ENCODE measurements at places on chromosomes 1 and 21.

DNA sequence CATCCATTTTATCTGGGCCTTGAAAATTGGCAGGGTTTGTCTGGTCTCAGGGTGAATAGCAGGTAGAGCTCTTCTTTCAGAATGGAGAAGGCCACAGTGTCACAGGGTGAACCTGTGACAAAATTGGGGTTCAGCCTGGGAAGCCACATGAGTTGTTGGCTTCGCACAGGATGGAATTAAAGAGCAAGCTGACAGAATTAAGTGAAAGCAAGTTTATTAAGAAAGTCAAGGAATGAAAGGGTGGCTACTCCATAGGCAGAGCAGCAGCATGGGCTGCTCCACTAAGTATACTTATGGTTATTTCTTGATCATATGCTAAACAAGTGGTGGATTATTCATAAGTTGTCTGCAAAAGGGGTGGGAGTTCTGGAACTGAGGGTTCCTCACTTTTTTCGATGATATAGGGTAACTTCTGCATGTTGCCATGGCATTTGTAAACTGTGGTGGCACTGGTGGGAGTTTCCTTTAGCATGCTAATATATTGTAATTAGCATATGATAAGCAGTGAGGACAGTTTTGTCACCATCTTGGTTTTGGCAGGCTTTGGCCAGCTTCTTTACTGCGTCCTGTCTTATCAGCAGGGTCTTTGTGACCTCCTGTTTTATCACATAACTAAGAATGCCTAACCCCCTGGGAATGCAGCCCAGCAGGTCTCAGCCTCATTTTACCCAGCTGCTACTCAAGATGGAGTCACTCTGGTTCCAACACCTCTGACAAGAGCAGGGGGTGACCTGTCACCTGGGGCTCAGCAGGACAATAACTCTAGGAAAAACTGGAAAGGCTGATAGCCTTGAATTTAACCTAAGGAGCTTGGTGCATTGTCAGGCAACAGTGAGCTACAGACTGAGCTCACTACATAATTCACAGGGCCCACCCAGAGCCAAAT lies 5.1 kb downstream of the IFNAR2 start:
- no peak for DNase-seq

DNA sequence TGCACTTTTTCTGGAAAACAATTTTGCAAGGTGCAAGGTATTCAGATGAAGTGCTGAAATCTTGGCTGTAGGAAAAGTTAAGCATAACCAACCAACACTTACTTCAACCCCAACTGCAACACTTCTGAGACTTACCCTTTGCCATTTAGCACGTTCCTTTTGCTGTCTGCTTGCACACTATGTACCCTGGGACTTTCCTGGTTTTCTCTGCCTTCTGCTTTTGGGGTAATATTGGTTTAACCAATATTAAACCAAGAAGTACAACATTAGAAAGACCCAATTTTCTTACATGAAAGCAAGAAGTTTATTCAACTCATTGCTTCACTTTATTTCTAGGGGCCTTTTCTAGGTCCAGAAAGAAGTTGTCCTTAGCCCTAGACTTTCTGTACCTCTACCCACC lies 193.0 kb downstream of the HLX start:
- no peak for DNase-seq

GRCh38 chr1:40153073-40153770 lies 8.0 kb upstream of the RLF start:
- DNase-seq = no peak

DNA sequence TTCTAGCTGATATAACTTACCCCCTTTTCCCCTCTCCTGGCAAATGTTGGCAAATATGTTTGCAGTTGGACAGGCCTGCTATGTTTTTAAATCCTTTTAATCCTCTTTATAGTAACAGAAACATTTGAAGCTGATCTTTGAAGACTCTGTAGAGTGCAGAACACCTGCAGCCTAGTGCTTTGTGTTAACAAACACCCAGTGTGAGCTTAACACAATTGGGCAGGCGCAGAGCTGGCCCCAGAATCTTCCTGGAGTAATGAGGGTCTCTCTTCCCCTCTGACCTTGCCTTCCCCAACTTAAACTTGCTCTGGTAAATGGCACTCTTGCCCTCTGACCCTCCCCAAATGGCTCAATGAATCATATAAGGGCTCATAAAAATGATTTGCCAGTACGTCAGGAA lies 247.9 kb upstream of the LYPLAL1 start:
- no peak for DNase-seq

GRCh38 chr1:227120826-227121225 lies 180.7 kb downstream of the COQ8A start:
- no peak for DNase-seq

DNA sequence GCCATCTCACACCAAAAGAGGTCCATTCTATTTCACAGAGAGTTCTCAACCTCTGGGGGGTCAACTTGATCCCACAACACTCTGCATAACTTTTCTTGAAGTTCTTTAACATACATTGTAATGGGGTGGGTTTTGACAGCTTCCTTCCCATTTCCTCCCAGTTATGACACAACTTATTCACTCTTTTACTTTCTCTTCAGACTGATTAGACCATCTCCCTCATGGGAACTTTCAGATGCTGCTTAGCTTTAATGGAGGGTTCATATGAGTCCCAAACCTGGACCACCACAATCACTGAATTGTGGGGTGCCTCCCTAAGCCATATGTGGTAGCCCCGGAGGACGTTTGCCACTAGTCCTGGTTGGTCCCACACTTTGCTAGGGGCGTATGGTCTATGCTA lies 28.3 kb upstream of the KCNJ15 start:
- no peak for DNase-seq

DNA sequence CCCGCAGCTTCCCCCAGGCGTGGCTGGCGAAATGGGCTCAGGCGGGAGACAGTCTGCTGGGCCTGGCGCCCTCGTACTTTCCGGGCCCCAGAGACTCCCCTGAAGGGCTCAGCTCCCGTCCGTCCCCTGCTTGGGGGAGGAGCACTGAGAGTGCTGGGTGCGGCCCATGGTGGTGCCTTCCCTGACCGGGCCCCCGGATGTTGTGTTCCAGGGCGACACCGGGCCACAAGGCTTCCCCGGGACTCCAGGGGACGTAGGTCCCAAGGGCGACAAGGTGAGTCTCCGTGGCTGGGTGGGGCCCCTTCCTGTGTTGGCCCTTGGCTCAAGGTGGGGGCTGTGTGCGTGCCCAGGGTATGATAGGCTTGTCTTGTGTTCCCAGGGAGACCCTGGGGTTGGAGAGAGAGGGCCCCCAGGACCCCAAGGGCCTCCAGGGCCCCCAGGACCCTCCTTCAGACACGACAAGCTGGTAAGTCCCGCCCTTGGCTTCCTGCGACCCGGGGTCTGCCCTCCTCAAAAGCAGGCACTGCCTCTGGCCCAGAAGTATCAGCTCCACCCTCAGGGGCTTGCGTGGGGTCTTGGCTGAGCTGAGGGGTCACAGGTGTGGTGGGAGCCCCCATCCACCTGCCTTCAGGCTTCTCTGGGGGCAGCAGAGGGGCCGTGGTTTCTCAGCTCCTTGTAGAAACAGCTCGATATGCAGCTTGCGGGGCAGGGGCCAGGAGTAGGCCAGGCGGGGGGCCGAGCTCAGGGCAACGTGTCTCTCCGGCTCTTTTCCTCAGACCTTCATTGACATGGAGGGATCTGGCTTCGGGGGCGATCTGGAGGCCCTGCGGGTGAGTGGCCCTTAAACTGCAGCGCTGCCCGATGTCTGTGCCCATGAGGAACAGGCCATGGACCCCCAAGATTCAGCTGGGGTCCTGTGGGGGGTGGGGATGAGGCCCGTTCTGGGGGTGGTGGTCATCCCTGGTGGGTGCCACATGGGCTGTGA lies 62.3 kb downstream of the SLC19A1 start:
- DNase-seq = no peak

DNA sequence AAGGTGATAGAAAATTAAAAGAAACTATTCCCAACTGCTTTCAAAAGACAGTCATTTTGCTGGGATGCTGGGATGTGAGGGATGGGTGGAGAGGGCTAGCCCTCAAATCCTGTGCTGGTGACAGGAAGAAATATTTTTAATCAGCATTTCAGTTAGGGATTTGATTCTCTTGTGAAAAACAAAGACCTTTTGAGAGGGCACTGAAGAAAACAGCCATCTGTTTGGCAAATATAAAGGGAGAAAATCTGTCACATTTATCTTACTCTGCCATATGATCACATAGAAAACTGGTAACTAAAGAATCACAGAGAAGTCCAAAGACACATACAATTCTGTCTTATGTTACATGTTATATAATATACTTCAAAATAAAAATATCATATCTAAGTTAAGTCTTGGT lies 12.3 kb downstream of the STXBP3 start:
- DNase-seq = no peak

- no peak for DNase-seq
Observed at GRCh38 chr1:229642376-229642775, 16.3 kb downstream of the URB2 start.

- no peak for DNase-seq
Observed at GRCh38 chr1:41032147-41032546, 10.6 kb upstream of the SLFNL1 start.

- no peak for DNase-seq
Observed at GRCh38 chr1:9447215-9447960, 91.9 kb upstream of the SLC25A33 start.

- no peak for DNase-seq
Observed at GRCh38 chr1:117046781-117047180, 13.3 kb upstream of the TTF2 start.

- DNase-seq = no peak
Observed at GRCh38 chr1:98287626-98288025, 366.8 kb upstream of the DPYD start.

GRCh38 chr1:161233102-161233501 lies 4.9 kb downstream of the NR1I3 start:
- DNase-seq = no peak

DNA sequence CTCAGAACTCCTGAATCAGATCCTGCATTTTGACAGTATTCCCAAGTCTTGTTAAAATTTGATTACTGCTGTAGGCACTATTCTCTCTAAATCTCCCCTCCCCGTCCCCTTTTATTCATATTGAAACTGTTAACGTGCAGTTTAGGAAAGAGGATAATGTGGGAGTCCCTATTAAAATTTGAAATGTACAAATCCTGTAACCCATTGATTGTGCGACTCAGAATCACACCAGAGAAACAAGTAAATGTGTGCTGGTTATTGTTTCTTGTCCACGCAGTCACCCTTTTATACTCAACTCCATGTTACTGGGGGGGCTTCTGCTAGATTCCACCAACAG lies 584 bp upstream of the LTN1 start:
- DNase-seq = no peak

GRCh38 chr21:41600116-41600515 lies 92.2 kb upstream of the TMPRSS2 start:
- DNase-seq = no peak

- no peak for DNase-seq
Observed at GRCh38 chr21:43967981-43968380, 44.1 kb upstream of the TRAPPC10 start.

DNA sequence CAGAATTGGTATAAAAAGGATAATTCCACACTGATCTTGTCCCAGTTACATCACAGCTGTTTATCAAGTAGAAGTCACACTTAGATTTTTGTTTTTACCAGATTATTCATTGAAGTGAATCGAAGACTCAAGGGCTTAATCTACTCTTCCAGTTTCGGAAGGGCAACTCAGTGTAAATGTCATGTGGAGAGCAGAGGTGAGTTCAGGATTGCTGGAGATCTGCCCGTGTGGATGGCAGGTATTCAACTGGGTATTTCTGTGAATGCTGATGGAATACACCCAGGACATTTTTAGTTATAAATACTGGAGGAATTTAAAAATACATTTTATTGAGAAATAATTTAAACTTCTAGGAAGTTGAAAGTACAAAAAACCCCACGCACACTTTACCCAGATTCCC lies 19.4 kb downstream of the CC2D1B start:
- no peak for DNase-seq

DNA sequence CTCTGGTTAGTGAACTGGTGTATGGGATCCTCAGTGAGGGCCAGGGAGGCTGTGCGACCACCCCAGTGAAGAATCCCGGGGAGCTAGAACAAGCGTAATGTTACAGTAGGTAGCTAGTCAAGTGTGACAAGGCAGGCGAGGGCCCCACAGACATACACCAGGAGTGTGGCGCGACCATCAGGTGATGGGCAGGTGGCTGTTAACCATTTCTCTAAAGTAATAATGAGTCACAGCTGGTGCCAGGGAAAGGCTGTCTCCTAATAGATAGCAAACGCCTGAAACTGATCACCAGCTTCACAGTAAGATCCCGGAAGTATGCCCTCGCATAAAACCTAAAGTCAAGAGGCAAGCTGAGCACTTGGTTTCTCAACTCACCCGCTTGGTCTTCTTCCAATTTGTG lies 40.5 kb upstream of the TARBP1 start:
- no peak for DNase-seq

GRCh38 chr1:25476186-25477097 lies 45.7 kb downstream of the MACO1 start:
- no peak for DNase-seq

DNA sequence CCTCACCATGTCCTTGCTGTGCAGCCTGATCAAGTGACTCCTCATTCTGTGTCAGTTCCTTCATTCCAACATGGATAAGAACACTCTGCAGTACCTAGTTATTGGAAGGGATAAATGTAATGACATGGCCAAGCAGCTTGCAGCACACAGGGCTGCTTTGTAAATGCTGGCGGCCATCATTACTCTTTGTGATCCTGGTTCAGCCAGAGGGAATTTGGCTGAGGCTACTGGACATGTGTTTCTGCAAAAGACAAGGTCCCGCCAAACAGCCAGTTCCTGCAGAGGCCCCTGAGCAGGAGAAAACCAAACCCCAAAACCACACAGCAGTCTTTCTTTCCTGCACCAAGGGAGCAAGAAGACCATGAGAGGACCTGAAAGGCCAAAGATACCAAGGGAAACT lies 495.8 kb downstream of the AJAP1 start:
- no peak for DNase-seq

DNA sequence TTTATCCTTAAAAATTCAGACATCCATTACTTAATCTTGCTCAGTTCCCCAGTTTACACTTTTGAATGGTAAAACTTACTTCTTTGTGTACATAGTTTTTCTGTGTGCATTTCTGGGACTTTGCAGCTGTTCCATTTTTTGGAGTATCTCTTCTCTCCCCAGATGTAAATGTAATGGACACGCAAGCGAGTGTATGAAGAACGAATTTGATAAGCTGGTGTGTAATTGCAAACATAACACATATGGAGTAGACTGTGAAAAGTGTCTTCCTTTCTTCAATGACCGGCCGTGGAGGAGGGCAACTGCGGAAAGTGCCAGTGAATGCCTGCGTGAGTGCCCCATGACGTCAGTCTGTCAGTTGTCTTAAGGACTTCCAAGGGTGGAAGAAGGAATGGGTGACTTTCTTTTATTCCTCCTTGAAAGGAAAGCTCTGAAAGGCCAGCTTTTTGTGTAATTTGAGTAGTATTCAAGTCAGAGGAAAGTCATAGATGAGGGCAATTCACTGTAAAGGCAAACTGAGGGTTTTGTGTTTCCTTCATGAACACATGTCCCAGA lies 75.7 kb upstream of the LAMC2 start:
- DNase-seq = no peak
